ENCODE measurements at places on chromosomes 3 and 15. TPM values are rescaled to one million over a fixed set of nuclear protein-coding genes. Genes with fewer than 3 reads are reported as not detected.

Gene IMPG2
- 0.45 TPM for total RNA-seq

Gene TIGIT
- total RNA-seq: 15.7 TPM

Gene KPNA4
- total RNA-seq: 63.1 TPM

Gene GOLGA8G
- not detected for total RNA-seq

Gene MAPKAPK3
- total RNA-seq: 84.8 TPM

Gene YEATS2
- 66.1 TPM for total RNA-seq

Gene SPATA12
- not detected for total RNA-seq

DNA sequence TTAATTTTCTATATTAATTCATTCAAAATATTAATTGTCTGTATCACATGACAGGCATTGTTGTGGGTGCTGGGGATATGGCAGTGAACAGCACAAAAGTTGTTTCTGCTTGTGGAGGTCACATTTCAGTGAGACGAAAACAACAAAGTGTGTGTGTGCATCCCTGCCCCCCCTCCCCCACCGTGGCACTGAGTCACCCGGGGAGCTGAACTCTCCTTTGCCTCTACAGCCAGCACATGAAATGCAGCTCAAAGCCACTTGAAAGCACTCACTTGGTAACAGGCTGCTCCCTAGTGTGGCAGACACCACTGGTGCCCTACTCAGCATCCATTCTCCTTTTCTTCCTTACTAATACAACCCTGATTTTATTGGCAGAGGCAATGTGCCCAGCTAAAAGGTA, 16.9 kb upstream of the SCAMP5 start:
- no peak for DNase-seq

DNA sequence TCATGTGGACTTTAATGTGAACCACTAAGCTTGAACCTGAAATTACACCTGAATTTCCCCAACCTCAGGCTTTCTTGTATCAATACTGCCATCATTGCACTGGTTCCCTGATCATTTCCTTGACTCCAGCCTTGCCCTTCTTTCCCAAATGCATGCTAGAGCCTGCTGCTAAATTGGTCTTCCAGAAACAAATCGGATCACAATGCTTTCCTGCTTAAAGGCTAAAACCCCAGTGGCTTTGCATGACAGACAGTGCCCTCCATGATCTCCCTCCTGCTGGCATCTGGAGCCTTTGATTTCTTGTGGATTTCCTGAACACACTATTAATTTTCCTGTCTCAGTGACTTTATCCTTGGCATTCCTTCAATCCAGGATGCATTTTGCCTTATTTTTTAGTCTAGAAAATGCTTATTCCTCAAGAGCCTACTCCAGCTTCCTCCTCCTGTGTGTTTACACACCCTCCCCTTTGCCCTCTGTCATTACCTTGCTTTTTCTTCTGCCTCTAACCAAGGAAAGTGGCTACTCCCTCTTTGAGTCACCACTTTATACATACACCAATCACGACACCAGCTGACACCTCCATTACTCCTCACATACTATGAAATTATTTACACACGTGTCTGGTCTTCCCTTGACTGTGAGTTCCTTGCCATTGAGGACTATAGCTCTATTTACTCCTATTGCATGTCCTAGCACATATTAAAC, 214.6 kb downstream of the KCNAB1 start:
- no peak for DNase-seq
